ENCODE measurements at places on chromosomes 3 and 15. TPM values are rescaled to one million over a fixed set of nuclear protein-coding genes. Genes with fewer than 3 reads are reported as not detected.
A peak's percentile ranks its signal among the peaks of the same experiment; 100 is the strongest.

- no peak for DNase-seq
These were observed 517.0 kb downstream of the SQOR start for GRCh38 chr15:46151786-46152185.

GRCh38 chr3:156576651-156577348 lies 21.9 kb upstream of the SSR3 start:
- peak; percentile 16 for DNase-seq

GRCh38 chr15:64246364-64247189 lies 83.8 kb upstream of the PPIB start:
- DNase-seq: peak; percentile 87

DNA sequence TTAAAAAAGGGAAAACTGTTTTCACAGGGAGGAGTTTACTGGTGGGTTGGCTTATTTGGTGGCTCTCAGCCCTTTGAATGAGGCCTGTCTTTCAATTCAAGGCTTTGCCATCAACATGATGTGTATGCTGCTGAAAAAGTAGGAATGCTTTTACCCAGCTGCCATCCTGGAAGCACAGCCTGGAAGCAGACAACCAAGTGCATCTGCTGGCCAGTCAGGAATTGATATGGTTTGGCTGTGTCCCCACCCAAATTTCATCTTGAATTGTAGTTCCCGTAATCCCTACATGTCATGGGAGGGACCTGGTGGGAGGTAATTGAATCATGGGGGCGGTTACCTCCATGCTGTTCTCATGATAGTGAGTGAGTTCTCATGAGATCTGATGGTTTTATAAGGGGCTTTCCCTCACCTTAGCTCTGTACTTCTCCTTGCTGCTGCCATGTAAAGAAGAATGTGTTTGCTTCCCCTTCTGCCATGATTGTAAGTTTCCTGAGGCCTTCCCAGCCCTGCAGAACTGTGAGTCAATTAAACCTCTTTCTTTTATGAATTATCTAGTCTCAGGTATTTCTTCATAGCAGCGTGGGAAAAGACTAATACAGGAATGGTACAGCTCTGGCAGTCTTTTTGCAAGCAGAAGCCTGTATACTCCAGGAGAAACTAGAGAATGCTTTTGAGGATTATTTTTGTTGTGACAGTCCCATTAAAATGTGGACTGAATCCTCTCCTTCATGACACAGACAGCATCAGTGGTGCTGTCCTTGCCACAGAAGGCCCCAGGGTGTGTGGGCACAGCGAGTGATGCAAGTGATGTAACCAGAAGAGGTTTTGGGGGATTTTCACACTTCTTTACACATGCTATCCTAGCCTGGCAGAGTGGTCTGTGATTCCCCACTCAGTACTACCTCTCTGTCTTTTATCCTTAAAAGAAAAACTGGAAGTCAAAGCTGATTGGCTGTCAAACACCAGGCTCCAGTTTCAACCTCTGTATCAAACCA lies 20.0 kb downstream of the PLCL2 start:
- DNase-seq: no peak

The ULK3 gene
- 11.4 TPM for polyA plus RNA-seq
